ENCODE measurements at places on chromosomes 7 and 10.

GRCh38 chr7:30877993-30878392, 33.7 kb upstream of the AQP1 start:
- no peak for DNase-seq

DNA sequence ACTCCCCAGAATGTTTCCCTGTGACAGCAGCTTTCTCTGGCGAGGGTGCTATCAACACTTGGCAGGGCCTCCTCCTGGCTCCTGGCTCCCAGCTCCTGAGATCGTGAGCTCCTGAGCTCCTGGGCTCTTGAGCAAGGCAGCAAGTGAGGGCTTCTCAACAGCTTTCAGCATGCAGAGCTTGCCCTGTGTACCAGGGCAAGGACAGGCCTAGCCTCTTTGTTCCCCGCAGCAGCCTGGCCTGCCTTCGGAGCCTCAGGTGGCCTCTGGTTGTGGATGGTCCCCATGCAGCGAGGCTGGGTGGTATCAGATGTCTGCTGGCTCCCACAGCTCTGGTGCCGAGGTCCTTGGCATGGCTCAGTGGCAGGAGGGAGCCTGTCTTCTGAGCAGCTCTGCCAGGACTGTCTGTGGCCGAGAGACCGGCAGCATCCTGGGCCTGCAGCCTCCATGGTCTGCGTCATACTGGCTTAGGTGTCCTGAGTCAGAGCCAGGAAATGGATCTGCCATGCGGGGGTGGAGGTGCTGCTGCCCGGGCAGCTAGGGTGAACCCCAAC, 44.2 kb downstream of the ZMIZ1 start:
- no peak for DNase-seq

- DNase-seq: no peak
These were observed 16.0 kb downstream of the AFAP1L2 start for GRCh38 chr10:114388275-114388674.

DNA sequence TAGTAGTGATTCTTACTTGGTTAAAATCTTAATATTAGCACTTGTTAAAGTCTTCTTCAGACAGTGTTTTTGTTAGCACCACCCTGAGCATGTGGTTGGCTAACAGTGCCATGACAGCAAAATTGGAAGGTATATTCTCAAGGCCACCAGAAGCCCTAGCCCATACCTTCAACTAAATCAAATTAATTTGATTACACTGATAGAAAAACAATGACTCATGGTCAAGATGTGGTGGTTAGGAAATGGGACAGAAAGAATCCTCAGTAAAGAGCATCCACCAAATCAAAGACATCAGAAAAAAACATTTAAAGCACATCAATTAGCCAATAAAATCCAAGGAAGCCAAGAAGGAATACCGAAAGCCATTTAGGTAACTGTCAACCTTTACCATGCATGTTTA, 75.5 kb downstream of the PIP4K2A start:
- DNase-seq: no peak

DNA sequence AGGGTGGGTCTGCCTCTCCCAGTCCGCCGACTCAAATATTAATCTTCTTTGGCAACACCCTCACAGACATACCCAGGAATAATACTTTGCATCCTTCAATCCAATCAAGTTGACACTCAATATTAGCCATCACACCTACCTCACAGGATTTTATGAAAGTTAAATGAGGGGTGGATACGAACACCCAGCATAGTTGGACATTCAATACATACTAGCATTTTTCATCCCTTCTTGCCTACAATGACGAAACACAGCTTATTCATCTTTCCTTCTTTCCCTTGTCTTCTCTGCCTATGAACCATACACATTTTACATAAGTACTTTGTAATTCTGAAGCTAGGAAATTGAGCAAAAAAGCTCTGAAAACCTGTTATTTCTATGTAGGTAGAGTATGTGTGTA, 48.5 kb downstream of the EMX2 start:
- DNase-seq: no peak

DNA sequence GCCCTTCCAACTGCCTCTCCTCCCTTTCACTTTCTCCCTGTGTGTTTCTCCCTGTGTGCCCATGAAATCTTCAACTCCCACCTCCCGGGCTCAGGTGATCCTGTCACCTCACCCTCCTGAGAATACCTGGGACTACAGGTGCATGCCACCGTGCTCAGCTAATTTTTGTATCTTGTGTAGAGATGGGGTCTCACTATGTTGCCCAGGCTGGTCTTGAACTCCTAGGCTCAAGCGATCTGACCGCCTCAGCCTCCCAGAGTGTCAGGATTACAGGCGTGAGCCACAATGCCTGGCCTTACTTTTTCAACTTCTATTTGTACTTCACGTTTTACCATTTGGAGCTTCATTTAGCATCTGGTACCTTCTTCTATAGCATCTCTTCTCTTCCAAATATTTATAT, 24.9 kb downstream of the ST8SIA6 start:
- no peak for DNase-seq

DNA sequence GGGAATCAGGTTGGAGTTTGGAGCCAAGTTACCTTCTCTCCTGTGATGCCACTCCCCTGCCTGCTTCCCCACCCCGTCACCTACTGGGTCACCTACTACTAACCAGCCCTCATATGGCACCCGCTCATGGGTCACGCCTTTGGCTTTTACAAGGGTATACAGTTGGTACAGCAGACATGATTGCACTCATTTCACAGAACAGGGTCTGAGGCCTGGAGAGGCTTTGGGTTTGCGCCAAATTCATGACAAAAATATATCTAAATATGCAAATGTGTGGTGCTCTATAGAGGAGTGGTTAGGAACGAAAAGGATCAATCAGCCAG, 10.7 kb downstream of the CRYGN start:
- no peak for DNase-seq

GRCh38 chr10:32941357-32941756, 16.7 kb downstream of the ITGB1 start:
- no peak for DNase-seq

GRCh38 chr7:80480566-80480965, 31.3 kb downstream of the GNAT3 start:
- no peak for DNase-seq

DNA sequence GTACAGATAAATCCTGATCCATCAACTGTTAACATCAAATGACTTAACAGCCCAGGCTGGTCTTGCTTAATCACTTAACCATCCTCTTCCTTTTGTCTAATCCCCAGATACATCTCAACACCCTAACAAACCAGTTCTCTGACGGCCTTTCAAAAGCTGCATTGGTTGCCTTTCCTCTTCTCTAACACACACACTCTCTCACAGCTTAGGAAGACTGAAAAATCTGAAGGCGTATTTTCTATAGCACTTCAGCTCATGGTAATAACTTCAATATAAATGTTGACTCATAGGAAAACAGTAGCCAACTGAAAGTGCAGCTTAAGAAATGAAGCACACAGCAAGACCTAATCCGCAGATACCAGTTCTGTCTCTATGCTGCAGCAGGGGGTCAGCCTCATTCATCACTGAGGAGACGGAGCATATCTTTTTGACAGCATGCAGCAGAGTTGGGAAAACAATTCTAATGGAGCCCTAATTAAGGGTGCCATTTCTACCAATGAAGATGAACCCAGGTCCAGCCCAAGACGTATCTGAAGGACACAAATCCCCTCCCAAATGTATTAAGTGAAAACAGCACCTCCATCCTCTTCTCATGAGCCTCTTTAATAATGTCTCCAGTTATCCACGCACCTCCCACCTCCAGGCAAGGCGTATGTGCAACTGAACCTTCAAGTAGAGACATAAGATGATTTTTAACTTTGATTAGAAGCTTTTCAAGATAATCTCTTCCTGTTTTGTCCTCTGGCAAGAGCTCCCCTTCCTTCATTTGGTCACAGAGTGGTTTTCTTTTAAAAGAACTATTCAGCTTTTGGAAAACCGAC, 211.7 kb upstream of the NFE2L3 start:
- no peak for DNase-seq

Data from stimulated activated CD4-positive, alpha-beta T cell treated with anti-CD3 and anti-CD28 coated beads, Interleukin-1b, Interleukin-23, amount 100 ng/mL, for 4 hours (primary cell).